ENCODE measurements at places on chromosomes 6 and 20. TPM values are rescaled to one million over a fixed set of nuclear protein-coding genes. Genes with fewer than 3 reads are reported as not detected.

EEF1A2 gene
- total RNA-seq: 1.3 TPM

SLC13A3 gene
- 2.5 TPM for total RNA-seq

OR2B6 gene
- not detected for total RNA-seq

UFL1 gene
- total RNA-seq: 32.8 TPM

HLA-DQA2 gene
- total RNA-seq: not detected

SPATA25 gene
- total RNA-seq: not detected

C4A gene
- total RNA-seq: 0.83 TPM
